ENCODE measurements at places on chromosomes 13 and 19.
A peak's percentile ranks its signal among the peaks of the same experiment; 100 is the strongest.

GRCh38 chr13:27270594-27271520 is at the start of gene RASL11A:
Gene RASL11A, plus strand, starts transcription at chr13:27270830. Its CDS starts 115 bp downstream, at chr13:27270945.
- peak; percentile 86 for DNase-seq

DNA sequence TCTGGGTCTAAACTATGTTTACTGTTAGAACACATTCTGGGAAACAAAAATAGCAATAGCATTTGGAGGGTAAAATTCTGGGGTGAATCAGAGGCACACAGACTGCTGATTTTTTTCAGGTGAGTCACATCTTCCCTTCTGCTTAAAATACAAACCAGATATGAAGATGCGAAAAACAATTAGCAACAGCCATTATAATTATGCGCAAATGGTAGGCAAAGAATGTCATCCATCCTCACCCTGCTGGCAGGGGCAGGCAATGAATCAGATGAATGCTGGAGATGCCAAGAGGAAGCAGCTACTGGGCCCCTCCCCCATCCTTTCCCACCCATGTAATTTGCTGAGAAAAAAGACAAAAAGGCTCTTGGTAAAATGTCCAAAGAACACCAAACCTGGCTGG is 282.9 kb downstream of the KLF5 start:
- no peak for DNase-seq

DNA sequence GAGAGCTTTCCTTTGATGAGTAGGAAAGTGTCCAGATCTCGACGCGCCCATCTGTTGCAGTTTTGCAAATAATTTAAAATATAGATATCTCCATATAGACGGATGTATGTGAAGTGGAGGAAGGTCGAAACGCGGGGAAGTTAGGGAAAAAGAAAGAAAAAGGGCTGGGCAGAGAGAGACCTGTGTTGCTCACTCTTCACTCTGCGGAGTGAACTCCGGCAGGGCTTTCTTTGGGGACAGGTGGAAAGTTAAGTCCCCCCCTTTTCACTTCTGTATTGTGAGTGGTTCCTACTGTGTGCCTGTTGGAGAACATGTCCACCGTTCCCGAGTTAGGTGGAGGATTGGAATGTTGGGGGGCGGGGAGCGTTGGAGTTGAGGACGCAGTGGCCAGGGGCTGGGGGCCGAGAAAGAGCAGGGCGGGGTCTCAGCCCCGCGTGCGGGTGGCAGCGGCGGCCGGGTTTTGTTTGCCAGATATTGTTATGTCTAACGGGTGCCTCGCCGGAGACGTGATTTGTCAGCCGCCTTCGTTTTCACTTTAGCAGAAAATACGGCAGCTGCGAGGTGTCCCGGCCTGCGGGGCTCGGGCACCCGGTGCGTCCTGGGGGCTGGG is 145.1 kb upstream of the ZNF536 start:
- DNase-seq = no peak

DNA sequence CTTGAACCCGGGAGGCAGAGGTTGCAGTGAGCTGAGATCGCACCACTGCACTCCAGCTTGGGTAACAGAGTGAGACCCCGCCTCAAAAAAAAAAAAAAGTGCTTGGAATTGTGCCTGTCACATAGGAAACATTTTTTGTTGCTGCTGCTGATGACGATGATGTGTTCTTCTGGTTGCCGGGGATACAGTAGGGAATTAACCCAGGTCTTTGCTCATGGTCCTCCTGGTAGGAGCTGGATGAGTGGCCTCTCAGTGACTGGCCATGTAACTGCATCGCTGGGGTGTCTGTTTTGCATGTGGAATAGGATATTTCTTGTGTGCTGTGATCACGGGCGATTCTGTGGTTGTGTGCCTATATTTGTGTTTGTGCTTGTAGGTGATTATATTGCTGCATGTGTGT is 4.7 kb upstream of the CNFN start:
- peak; percentile 44 for DNase-seq

GRCh38 chr13:107296804-107297203 is 728.9 kb upstream of the ARGLU1 start:
- DNase-seq = peak; percentile 35

- DNase-seq = no peak
Observed at GRCh38 chr19:10219678-10220077, 11.5 kb downstream of the S1PR2 start.

- peak; percentile 81 for DNase-seq
Observed at GRCh38 chr19:11446652-11447301, 11.3 kb downstream of the PRKCSH start.

DNA sequence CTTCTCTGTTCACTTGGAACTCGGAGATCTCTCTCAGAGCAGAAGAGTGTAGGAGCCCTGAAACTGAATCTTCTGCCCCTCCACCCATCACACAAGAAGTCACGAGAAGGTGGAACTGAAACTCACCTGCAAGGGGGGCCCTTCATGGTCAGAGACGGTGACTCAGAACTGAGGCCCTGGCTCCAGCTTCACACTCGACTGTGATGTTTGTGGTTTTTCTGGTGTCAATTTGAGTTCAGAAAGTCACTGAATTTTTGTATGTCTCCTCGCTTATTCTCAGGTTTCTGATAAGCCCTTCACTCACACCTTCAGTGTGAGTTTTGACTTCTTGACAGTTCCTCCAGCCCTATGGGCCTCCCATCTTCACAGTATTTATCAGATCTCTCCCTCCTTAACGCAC is 23.1 kb downstream of the SIGLEC5 start:
- DNase-seq = no peak

GRCh38 chr19:3839941-3840340 is 28.9 kb downstream of the ZFR2 start:
- no peak for DNase-seq
